ENCODE measurements at places on chromosomes 2 and 18.

GRCh38 chr18:13269013-13269280, 50.4 kb downstream of the LDLRAD4 start:
- H3K27me3 ChIP-seq, result no peaks in the 10 kb centered on the region
- no peak for DNase-seq
- no peaks in the 10 kb centered on the region for H3K36me3 ChIP-seq
- H3K4me1 ChIP-seq, result peaks cover 33% of the 10 kb centered on the region
- no peak overlapping the region for H3K4me3 ChIP-seq
- no peak overlapping the region for H3K27ac ChIP-seq

DNA sequence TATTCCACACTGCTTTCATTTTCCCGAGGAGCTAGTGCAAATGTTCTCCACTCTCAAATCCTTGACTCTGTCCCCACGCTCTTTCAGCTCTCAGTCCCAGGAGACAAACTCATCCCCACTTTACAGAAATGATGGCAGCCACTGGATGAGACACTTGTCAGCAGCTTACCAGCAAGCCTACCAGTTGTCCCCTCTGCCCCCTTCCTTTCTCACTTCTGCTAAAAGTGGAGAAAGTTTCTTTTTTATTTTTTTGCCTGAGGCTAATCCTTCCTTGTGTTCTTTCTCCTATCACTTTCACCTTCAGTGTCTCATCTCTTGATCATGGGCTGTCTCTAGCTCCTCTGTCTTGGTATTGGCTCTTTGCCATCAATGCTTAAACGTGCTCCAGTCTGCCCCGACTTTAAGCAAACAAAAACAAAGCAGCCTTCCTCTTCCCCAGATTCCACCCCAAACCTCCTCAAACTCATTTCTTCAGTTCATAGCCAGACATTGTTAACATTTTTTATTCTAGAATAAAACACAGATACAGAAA, 64.5 kb downstream of the TTC32 start:
- no peak overlapping the region for H3K4me3 ChIP-seq
- no peak for DNase-seq
- no peaks in the 10 kb centered on the region for H3K27me3 ChIP-seq
- no peaks in the 10 kb centered on the region for H3K36me3 ChIP-seq
- no peaks in the 10 kb centered on the region for H3K4me1 ChIP-seq

- no peak for DNase-seq
- no peaks in the 10 kb centered on the region for H3K27me3 ChIP-seq
- H3K4me3 ChIP-seq, result no peak overlapping the region
Observed at GRCh38 chr2:199829628-199830027, 21.4 kb downstream of the FTCDNL1 start.

DNA sequence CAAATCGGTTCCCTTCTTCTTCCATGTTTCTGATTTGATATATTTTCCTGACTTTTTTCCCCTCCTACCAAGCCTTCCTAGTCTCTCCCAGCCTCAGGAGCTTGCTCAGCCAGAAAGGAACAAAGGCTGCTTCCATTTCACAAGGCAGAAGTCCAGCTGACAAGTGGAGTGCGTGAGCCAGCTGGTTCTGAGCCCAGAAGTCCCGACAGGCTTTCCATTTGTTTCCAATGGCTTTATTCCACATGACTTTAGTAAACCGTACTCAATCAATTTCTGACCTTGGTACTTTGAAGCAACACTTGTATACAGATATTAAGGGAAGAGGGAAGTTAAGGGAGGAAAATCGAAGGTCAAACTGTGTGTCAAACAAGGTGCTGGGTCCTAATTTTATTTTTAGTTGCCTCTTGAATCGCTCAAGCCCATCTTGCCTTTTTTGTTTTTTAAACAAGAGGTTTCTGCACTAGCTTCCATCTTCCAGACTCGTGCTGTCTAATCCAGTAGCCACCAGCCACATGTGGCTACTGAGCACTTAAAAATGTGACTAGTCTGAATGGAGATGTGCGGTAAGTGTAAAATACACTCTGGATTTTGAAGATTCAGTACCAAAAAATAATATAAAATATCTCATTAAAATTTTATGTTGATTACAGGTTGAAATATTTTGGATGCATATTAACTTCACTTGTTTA, 36.2 kb downstream of the WIPF1 start:
- peaks cover 69% of the 10 kb centered on the region for H3K36me3 ChIP-seq
- H3K4me3 ChIP-seq, result no peak overlapping the region
- H3K27ac ChIP-seq, result no peak overlapping the region

GRCh38 chr2:128635361-128635900, 316.8 kb upstream of the HS6ST1 start:
- no peak overlapping the region for H3K27ac ChIP-seq
- no peak for DNase-seq
- H3K36me3 ChIP-seq, result no peaks in the 10 kb centered on the region
- H3K4me1 ChIP-seq, result no peaks in the 10 kb centered on the region
- no peaks in the 10 kb centered on the region for H3K27me3 ChIP-seq
- no peak overlapping the region for H3K4me3 ChIP-seq

DNA sequence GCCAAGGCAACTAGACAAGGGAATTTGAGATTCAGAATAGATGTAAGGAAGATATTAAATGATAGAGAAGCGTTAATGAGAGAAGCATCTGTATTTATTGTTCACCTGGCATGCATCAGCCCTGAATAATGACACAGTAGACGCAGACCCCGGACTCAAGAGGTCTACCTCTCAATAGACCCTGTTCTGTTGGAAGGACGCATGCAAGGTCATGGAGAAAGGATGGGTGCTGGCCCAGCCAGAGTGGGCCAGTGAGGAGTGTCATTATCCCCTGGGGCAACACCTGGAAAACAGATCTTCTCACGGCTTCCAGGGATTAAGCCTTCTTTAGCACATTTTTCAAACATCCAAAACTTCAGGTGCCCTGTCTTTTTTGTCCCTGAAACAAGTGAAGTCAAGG, 461.0 kb downstream of the EIPR1 start:
- no peaks in the 10 kb centered on the region for H3K4me1 ChIP-seq
- no peaks in the 10 kb centered on the region for H3K27me3 ChIP-seq
- DNase-seq, result no peak

DNA sequence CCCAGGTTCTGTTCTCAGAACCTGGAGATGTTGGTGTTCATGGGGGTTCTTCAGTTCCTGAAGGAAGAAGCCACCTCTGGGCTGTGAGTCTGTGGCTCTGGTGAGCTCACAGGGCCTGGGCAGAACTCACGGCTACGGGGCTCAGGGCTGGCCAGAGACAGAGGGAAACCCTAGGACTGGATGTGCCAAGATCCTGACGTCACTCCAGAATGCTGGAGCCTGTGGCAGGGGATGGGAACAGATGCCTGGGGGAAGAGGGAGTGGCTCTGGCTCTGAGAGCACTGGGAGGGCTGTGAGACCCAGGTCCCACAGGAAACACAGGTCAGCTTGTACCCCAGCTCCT, at the start of gene OTOF:
Gene OTOF (minus strand): TSS at position 214 of the 343 bp plus-strand sequence.
- DNase-seq, result no peak
- H3K27ac ChIP-seq, result no peak within 1 kb of the TSS
- no peaks in the 10 kb centered on the region for H3K4me1 ChIP-seq
- H3K27me3 ChIP-seq, result no peaks in the 10 kb centered on the region

DNA sequence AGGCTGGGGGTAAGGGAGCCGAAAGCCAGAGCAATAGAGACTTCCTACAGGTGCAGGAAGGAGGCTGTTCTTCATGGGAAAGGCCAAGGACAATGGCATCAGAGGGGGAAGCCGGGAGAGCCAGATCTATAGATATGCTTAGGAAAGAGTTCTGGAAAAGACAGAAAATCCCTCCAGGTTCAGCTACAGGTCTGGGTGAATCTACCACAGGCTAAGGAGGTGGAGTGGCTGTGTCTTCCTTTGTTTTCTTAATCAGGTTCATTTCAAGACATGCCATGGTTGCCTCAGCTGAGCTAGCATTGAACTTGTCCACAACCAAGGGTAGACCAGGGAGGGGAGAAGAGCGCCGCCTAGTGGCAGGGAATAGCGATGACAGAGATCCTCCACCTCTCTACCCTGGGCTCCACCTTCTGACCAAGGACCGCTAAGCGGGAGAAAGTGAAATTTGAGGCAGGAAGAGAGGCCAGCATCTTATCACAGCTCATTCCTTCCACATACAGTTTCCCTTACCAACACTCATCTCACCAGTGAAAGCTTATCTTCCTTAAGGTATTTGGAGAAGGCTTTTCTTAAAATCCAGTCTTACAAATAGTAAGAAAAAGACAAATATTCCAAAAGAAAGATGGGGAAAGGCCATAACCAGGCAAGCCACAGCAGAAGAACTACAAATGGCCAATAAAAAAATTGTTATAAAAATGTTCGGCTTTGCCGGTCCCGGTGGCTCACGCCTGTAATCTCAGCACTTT, 74.2 kb downstream of the VIT start:
- H3K4me1 ChIP-seq, result no peaks in the 10 kb centered on the region
- H3K36me3 ChIP-seq, result no peaks in the 10 kb centered on the region
- DNase-seq, result peak; percentile 57
- H3K27ac ChIP-seq, result no peak overlapping the region
- no peaks in the 10 kb centered on the region for H3K27me3 ChIP-seq
- no peak overlapping the region for H3K4me3 ChIP-seq

Measured in lower lobe of right lung (tissue), 2 donors.